ENCODE measurements at places on chromosomes 3 and 15.
A peak's percentile ranks its signal among the peaks of the same experiment; 100 is the strongest.

DNA sequence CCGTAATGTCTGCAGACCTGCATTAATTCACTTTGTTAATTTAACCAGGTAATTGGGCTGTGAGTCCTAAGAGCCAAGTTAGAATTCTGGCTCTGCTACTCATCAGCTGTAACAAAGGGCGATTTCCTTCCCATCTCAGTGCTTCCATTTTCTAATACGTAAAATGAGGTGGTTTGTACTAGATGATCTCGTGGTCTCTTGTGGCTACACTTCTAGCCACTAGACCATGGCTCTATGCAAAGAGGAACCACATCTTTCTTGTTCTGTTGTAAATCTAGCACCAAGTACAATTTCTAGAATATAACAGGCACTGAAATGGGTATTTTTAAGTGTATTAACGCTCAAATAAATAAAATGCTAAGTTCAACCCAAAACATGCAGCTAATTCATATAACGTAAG is 174.4 kb upstream of the THBS1 start:
- DNase-seq: no peak

DNA sequence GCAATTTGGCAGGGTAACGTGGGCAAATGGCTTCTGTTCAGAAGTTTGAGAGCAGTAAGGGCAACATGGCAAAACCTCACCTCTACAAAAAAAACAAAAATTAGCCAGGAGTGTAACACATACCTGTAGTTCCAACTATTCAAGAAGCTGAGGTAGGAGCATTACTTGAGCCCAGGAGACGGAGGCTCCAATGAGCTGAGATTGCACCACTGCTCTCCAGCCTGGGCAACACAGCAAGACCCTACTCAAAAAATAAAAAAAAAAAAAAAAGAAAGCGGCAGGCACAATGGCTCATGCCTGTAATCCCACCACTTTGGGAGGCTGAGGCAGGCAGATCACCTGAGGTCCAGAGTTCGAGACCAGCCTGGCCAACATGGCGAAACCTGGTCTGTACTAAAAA is 5.9 kb upstream of the INO80 start:
- no peak for DNase-seq

- DNase-seq: no peak
Measured at GRCh38 chr3:128697341-128697740, 28.6 kb upstream of the RAB7A start.

GRCh38 chr3:131933665-131934064 is 101.1 kb downstream of the CPNE4 start:
- peak; percentile 7 for DNase-seq

GRCh38 chr15:52520421-52520820 is 8.3 kb downstream of the MYO5A start:
- no peak for DNase-seq

DNA sequence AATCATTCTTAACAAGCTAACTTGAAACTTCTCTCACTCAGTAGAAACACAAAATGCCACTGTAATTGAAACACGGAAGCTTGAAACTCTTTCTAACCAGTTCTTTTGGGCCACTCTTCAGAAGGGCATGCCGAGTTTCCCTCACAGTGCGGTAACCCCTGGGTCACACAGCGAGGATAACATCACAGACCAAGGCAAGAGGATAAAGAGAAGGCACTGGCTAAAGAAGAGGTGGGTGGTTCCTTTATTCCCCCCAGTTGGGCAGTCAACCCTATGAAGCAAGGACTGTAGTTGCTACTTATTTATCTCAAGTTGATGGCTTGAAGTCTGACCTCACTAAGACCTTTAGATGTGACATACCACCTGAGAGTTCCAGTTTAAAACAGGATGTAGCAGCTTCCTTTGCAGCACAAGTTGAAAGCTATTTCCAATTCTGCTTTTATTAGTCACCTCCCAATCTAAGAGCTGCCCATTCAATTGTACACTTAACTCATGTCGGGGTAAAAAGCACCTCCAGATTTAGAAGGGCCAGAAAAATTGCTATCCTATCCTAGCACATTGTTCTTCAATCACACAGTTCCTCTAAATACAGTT is 272.4 kb downstream of the TIGIT start:
- DNase-seq: no peak

DNA sequence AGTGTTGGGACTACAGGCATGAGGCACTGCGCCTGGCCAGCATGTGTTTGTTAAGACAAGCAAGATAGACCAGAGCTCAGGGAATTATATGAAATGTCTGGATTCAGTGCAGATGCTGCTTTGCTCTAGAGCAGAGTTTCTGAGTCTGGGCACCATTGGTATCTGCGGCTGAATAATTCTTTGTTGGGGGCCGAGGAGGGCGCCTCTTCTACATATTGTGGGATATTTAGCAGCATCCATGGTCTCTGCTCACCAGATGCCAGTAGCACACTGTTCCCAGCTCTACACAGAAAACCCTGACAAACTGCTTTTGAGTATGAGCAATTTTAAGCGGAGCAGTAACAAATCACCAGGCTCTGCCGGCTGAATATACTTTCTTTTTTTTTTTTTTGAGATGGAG is 3.6 kb upstream of the LDHAL6B start:
- no peak for DNase-seq

- peak; percentile 54 for DNase-seq
Measured at GRCh38 chr3:127961963-127962362, 46.9 kb downstream of the KBTBD12 start.

DNA sequence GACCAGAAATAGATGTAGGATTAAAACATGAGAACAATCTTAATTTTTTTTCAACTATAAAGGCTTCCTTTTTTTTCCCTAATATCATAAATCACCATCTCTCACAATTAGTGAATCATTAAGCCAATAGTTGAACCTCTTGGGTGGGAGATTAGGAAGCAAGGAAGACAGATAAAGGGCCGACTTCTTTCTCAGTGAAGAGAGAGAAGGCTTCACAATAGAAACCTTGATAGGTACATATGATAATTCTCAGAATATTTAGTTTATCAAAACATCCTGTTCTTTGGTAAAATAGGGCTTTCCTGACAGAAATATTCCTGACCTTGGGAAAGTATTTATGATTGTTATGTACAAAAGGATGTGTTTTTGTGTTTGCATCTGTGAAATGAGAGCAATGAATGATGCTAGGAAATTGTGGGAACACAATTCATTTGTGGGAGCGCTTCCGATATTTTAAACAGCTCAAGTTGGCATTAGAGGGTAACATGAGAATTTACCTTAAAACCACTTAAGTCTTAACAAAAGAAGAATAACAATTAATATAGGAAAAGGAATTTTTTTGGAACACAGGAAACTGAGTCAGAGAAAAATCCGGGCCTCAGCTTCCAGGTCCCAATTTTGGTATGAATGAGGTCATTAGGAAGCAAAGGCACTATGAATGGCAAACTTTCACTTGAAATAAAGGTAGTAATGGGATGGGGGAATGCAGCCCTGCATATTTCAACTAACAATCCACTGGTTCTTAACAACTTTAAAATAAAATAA is 263.2 kb upstream of the TGFBR2 start:
- DNase-seq: no peak

DNA sequence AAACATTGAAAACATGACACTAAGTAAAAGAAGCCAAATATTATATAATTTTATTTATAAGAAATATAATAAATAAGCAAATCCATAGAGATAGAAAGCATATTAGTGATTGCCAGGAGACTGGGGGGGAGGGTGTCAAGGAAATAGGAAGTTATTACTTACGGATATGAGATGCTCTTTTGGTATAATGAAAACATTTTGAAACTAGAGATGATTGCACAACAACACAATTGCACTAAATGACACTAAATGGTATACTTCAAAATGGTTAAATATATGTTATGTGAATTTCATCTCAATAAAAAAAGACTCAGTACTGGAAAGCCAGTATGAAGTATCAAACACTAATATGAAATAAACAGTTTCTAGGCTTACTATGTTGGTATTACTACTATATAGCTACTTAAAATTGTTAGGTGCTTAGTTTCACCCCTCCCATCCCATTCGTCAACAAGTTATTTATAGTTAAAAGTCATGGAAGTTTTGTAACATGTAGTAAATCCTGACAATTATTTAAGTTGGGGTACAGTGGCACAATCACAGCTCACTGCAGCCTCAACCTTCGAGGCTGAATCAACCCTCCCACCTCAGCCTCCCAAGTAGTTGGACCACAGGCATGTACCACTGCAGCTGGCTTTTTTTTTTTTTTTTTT is 43.7 kb downstream of the STAG1 start:
- no peak for DNase-seq

DNA sequence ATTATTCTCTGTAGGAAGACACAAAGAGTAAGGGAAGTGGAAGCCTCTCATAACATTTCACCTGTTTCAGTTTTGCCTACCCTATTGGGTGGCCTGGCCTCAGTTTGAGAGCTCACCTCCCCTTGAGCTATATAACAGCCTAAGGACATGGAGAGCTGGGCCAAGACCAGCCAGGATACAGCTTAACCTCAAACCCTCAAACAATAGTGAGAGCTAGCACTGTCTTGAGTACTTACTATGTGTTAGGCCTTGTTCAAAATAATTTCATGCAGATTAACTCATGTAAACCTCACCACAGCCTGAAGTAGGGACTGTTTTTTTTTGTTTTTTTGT is 15.0 kb upstream of the TBL1XR1 start:
- no peak for DNase-seq

DNA sequence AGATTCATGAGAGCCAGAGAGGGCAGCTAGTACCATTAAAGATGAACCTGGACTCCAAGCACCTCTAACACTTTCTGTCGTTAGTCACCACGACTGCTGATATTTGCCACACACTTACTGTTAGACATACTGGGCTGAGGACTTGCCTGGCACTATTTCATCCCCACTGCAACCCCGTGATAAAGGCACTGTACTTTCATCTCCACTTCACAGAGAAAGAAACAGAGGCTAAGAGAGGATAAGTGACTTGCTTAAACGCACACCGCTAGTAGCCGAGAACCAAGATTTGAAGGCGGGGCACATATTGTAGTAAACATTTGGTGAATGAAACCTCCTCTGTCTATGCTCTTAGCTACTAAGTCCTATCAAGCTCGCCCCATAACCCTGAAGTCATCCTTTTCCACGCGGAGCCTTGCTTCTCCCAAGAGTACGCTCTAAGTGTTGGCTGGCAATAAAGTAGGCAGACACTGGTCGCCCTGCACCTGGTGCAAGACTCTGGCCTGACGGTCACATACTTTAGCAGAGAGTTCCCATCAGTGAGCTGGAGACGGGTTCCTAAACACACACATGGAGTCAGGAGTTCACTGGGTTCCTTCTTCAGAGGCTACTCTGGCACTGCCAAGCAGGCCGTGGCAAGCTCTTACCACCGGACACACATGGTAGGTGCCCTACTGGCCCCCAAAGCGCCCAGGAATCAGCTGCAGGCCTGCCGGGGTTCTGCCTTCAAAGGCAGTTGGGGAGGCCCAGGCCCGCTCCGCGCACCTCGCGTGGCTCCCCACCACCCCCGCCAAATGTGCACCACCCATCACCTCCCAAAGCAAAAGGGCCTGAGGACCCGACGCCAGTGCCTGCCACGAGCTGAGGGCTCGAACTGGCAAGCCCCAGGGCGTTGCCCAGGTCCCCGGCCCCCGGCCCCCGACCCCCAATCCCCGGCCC is 951 bp downstream of the POMGNT2 start:
- DNase-seq: no peak

GRCh38 chr3:125280668-125281361 is 68.3 kb upstream of the SLC12A8 start:
- peak; percentile 85 for DNase-seq
